ENCODE measurements at places on chromosomes 2 and 18.

DNA sequence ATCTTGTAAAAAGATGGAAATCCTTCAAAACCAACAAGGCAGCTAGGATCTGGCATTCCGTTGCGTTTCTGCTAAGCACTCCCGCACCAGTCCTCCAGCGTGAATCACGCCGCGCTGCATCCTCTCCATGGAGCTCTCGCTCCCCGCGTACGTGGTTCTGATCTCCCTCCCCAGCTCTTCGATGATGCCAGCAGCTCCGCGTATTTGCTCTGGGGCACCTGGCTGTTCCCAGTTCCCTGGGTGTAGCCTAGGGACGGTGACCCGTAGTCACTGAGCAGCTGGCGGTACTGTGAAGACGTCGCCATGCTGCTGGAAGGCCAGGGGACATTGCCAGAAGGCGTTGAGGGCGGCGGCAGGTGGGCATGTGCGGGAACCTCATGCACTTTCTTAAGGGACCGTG lies 407.5 kb downstream of the RNF144A start:
- no peak for DNase-seq

- no peak for DNase-seq
Observed at GRCh38 chr2:46862514-46862913, 53.1 kb downstream of the MCFD2 start.

DNA sequence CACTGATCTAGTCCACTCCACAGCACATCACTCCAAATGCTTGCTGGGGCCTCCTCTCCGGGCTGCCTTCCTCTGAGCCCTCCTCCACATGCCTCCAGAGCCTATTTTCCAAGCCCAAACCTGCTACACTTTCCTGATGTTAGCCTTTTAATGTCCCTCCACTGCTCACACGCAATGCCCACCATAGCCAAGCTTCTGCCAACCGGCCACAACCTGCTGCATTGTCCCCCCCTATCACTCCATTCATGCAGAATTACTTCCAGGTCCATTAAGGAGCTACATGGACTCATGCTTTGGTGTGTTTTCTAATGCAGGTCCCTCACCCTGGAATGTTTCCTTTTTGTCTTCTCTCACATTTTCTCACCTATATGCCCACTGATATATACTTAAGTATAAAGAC lies 129.3 kb downstream of the MARCHF4 start:
- DNase-seq, result no peak

GRCh38 chr2:7023542-7023941 lies 106.3 kb downstream of the RNF144A start:
- DNase-seq, result no peak

- DNase-seq, result no peak
Observed at GRCh38 chr2:129606496-129607270, 372.8 kb upstream of the RAB6C start.

DNA sequence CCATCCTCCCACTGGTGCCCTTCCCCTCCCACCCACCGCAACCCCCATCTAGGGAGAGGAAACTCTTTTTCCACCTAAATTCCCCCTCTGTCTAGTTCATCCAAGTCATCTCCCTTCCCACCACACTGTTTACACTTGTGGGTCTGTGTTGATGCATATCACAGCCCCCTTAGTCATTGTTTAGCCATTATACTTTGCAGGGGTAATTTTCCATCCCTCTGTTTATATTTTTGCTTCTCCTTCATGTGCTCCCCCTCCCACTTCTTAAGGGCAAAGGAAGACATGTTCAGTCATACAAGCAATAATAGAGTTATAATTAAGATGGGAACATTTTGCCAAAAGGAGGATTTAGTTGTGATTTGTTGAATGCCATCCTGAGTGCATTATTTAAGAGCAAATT lies 187.8 kb upstream of the TNP1 start:
- DNase-seq, result no peak

GRCh38 chr2:178933493-178933892 lies 116.4 kb downstream of the CCDC141 start:
- DNase-seq, result no peak

DNA sequence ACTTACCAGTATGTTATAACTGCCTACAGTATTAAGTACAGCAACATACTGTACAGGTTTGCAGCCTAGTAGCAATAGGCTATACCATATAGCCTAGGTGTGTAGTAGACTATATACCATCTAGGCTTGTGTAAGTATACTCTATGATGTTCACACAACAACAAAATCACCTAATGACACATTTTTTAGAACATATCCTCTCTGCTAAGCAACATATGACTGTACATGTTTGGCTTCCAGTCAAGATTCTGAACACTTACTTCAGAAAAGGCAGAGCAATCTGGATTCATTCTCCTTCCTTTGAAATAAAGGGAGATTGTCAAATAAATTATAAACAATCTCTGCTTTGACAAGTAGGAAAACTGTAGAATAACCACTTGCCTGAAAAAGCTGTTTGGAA lies 81.8 kb downstream of the EXOC6B start:
- peak; percentile 42 for DNase-seq

- DNase-seq, result no peak
Observed at GRCh38 chr2:240468303-240469238, 33.1 kb downstream of the GPC1 start.

GRCh38 chr2:106580241-106580640 lies 93.1 kb downstream of the CD8B2 start:
- no peak for DNase-seq

- DNase-seq, result peak; percentile 95
Observed at GRCh38 chr2:63698786-63699548, 110.2 kb downstream of the MDH1 start.

Data from LHCN-M2 (cell line).